ENCODE measurements at places on chromosomes 7 and 10. TPM values are rescaled to one million over a fixed set of nuclear protein-coding genes. Genes with fewer than 3 reads are reported as not detected.

- no peak for DNase-seq
Measured at GRCh38 chr7:41685684-41686083, 17.2 kb downstream of the INHBA start.

DNA sequence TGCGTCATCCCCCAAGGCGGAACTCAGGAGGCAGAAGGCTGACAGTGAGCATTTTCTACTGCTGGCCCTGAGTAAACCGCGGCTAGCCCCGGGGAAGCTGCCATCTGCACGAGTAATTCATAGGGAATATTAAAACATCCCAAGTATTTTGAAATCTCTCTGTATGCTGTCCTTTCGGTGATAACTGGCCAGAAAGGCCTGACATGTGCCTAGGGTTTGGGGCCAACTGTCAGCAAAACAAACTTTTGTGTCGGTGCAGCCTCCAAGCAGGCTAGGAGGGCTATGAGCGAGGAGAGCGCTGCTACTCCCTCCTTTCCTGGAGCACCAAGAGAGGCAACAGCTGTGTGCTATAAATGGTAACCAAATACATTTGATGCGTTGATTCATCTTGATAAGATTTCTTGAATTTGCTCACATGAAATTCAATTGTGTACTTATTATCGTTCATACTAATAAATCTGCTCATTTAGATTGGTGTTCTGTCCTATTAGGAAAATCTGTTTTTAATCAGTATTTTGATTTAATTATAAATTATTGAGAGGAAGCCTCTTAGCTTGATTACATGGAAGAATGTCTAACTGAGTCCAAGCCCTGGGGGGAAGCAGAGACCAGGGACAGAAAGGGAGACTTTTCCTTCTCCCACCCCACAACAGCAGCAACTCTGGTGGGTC, 124.4 kb upstream of the NPS start:
- peak; percentile 85 for DNase-seq

- DNase-seq: no peak
Measured at GRCh38 chr10:78927257-78927995, 141.3 kb upstream of the ZMIZ1 start.

GRCh38 chr7:131190581-131190980, 137.1 kb upstream of the MKLN1 start:
- DNase-seq: no peak

DNA sequence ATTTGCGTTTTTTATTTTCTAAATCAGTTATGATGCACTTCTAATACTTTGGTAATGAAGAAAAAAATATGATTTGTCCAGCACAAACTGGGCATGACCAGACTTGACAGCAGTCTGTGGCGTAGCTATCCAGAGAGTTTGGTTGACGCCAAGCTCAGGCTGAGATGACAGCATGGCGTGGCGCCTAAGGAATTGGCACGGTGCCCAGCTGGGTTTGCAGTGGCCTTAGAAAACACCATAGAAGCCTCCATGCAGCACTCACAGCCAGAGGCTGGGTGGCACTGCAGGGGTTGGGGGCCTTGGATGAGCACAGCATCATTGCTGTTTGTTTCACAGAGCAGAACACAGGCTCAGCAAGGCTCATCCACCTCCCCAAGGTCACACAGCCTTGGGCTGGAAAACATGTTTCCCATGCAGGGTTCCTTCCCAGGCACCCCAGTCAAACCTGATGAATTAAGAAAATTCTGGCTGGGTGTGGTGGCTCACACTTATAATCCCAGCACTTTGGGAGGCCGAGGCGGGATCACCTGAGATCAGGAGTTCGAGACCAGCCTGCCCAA, 88.9 kb downstream of the GTF2IRD1 start:
- DNase-seq: peak; percentile 88

- DNase-seq: no peak
Measured at GRCh38 chr10:29005988-29006387, 282.9 kb upstream of the LYZL1 start.

GRCh38 chr7:69295977-69296376, 302.3 kb upstream of the AUTS2 start:
- peak; percentile 88 for DNase-seq

GATA3 gene
- polyA plus RNA-seq: 1.6 TPM

EPHA1 gene
- 5.7 TPM for polyA plus RNA-seq

ZNF727 gene
- polyA plus RNA-seq: 0.08 TPM
